Globus pallidus (tissue), 1 donor: ENCODE measurements at places on chromosomes 2 and 18.

GRCh38 chr2:81648806-81649205 is 1344.3 kb upstream of the LRRTM1 start:
- no peak for DNase-seq

GRCh38 chr2:44342854-44343253 is 18.4 kb downstream of the PREPL start:
- DNase-seq: no peak

DNA sequence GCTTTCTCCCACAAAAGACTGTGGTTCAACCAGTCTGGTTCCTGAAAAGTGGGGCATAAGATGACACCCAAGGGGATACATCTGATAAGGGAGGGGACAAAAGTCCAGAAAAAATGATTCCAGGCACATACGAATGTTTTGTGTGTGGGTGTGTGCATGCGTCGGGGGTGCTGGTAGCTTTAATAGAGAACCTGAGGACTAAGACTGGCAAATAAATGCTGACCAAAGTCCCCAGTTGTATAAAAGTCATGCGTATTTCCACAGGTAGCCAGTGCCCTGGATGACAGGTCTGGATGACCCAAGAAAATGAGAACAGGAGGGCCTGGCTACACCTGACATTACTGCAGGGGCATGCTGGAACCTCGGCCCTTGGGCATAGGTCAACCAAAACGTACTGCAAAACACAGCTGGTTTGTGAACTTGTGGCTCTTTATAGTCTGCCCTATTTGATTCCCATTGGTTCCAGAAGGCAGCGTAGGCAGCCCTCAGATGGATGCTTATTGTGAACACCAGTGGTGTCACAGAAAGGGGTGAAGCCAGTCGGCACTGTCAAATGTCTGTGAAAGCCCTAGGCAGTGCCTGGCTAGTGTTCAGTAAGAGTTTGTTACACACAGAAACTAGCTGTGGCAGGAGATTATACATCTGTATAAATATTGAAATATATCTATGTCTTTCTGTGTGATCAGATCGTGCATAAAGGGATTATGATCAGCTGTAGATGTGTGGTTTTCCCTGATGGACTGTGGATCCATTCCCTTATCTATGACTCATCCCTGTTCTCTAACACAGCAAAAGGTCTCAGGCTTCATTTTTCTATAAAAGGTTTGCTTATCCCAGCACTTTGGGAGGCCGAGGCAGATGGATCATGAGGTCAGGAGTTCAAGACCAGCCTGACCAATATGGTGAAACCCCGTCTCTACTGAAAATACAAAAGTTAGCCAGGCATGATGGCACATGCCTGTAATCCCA is 58.3 kb downstream of the INSIG2 start:
- no peak for DNase-seq

DNA sequence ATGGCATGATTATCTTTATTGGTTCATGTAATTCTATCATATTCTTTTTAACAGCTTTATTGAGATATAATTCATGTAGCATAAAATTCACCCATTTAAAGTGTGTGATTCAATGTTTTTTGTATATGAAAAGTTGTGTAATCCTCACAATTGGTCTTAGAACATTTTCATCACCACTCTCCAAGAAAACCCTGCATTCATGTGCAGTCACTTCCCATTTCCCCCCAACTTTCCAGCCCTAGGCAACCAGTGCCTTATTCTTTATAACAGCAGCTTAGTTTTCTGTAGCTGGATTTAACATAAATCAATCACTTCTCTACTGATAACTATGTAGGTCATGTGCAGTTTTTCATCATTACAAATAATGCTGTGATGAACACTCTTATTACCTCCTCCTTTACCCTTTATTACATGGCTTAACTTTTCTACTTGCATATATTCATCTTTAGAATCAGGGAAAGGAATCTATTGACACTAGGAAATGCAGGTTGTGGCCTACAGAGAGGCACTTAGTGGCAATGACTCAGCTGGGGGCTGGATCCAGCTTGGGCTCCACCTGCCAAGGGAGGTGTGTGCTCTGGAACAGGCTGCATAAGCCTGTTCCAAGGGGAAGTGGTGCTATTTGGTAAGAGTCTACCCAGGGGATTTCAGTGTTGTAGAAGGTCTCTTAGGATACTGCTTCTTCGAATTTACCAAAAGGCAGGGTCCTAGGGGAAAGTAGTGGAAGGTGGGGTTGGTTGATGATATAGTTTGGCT is 89.1 kb downstream of the ETAA1 start:
- no peak for DNase-seq

DNA sequence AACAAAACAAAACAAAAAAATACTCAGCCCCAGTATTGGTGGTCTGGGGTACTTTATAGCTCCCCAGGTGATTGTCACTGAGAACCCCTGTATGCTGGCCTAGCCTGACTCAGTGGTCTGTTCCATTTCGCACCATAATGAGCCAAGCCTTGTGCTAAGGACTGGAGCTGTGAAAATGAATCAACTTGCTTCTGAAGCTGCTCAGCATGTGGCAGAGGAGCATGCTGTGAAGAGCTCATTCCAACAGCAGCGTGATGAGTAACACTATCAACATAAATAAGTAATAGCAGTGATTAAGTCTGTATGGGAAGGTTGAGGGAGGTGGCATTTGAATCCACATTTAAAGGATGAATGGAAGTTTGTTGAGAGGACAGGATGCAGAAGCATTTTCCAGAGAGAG is 67.2 kb upstream of the ATL2 start:
- DNase-seq: no peak

DNA sequence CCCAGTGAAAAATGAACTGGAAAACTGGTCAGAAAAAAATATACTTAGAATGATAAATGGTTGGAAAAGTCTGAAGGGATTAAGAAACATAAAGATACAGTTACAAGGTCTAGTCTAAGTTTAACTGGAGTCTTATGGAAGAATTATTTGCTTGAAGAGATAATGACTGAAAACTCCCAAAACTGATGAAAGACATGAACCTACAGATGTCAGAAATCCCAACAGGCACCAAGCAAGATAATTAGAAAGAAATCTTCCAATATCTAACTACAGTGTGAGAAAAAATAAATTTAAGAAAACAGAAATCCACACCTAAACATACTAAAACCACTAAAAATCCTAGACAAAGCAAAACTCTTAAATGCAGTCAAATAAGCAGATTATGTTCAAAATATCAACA is 19.4 kb downstream of the SS18 start:
- DNase-seq: no peak

GRCh38 chr18:3305354-3305762 is 43.4 kb downstream of the MYL12B start:
- no peak for DNase-seq
